Uterus (tissue), 4 donors: ENCODE measurements at places on chromosomes 5 and 9. TPM values are rescaled to one million over a fixed set of nuclear protein-coding genes. Genes with fewer than 3 reads are reported as not detected.

DNA sequence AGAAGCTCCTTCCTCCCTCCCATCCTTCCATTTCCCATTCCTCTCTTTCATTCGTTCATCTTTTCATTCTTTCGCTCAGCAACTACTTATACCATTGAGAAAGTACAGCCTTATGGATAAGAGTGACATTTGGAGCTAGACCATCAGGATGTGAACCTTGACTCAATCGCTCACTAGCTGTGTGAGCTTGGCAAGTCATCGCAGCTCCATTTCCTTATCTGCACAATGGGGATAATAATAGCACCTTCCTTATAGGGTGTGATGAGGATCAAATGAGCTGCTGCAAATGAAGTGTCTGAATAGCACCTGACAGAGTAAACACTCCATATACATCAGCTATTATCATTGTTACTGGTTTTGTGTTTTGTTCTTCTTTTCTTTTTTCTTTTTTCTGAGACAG lies 28.1 kb upstream of the SYNPO start:
- no peak overlapping the region for H3K4me3 ChIP-seq
- H3K4me1 ChIP-seq = peaks cover 28% of the 10 kb centered on the region
- no peak for DNase-seq
- H3K27ac ChIP-seq = peak overlapping the region; percentile 86

- no peaks in the 10 kb centered on the region for H3K27me3 ChIP-seq
- no peaks in the 10 kb centered on the region for H3K4me1 ChIP-seq
- H3K4me3 ChIP-seq = no peak overlapping the region
- H3K36me3 ChIP-seq = no peaks in the 10 kb centered on the region
Measured at GRCh38 chr9:28970241-28970654, 1397.0 kb upstream of the C9orf72 start.

DNA sequence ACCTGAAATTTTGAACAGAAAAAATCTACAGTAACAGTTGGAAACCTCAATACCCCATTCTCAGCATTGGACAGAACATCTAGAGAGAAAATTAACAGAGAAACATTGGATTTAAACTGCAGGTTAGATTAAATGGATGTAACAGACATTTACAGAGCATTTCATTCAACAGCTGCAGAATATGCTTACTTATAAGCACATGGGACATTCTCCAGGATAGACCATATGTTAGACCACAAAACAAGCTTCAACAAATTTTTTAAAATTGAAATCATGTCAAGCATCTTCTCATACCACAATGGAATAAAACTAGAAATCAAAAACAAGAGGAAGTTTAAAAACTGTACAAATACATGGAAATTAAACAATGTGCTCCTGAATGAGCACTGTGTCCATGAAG lies 316.3 kb downstream of the FAM170A start:
- no peak overlapping the region for H3K4me3 ChIP-seq
- H3K27ac ChIP-seq = no peak overlapping the region
- no peak for DNase-seq
- H3K36me3 ChIP-seq = no peaks in the 10 kb centered on the region
- no peaks in the 10 kb centered on the region for H3K4me1 ChIP-seq

The ANKS6 gene
- 2.6 TPM for total RNA-seq

DNA sequence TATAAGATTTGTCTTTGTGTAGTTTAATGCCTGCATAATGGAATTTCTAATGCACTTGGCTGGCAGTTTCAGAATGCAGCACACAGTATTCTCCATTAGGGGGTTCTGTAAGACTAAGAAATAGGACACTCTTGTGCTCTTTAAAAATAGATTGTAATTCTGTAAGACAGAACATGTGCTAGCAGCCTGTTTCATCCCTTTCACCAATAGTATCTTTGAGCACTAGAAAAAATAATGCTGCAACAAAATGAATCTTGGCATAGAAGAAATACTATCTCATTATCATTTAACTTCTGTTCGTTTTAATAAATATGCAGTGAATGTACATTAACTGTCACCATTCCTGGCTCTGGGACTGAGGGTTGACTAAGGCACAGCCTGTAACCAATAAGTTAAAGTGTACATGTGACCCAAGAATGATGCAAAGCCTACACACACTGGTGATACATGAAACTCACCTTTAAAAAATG lies 23.8 kb upstream of the ZNF622 start:
- no peak for DNase-seq
- no peak overlapping the region for H3K4me3 ChIP-seq
- H3K27ac ChIP-seq = no peak overlapping the region
- no peaks in the 10 kb centered on the region for H3K36me3 ChIP-seq

The TEX48 gene
- not detected for total RNA-seq

DNA sequence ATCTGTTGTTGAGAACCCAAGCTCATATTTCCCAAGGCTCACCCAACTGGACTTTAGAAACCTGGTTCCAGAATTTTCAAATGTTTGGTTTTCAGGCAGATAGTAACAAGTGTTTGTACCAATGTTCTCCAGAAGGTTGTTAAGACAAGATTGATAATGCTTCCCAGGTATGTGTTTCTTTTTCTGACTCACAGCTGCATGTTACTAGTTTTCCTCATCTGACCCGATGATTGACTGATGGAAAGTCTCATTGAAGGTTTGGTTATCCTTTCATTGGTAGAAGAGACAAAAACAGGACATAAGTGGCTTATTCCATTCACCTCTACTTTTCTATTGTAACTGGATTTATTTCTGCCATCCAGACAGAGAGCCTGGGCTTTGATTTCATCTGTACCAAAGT lies 10.4 kb downstream of the BASP1 start:
- no peak overlapping the region for H3K4me3 ChIP-seq
- H3K36me3 ChIP-seq = no peaks in the 10 kb centered on the region
- no peaks in the 10 kb centered on the region for H3K4me1 ChIP-seq
- H3K27me3 ChIP-seq = no peaks in the 10 kb centered on the region
- H3K27ac ChIP-seq = no peak overlapping the region

The CERT1 gene
- 47.1 TPM for total RNA-seq

The ENTREP1 gene
- total RNA-seq = 10.3 TPM

The IL4 gene
- not detected for total RNA-seq

- H3K4me1 ChIP-seq = no peaks in the 10 kb centered on the region
- H3K4me3 ChIP-seq = no peak overlapping the region
- H3K27me3 ChIP-seq = no peaks in the 10 kb centered on the region
- no peak overlapping the region for H3K27ac ChIP-seq
Measured at GRCh38 chr9:126485662-126486061, 128.1 kb upstream of the LMX1B start.

The IL5 gene
- not detected for total RNA-seq

GRCh38 chr5:78612227-78613150 lies 36.1 kb downstream of the LHFPL2 start:
- no peaks in the 10 kb centered on the region for H3K27me3 ChIP-seq
- no peaks in the 10 kb centered on the region for H3K36me3 ChIP-seq
- H3K27ac ChIP-seq = peak overlapping the region; percentile 84
- peaks cover 6% of the 10 kb centered on the region for H3K4me1 ChIP-seq
- no peak for DNase-seq
- H3K4me3 ChIP-seq = no peak overlapping the region

DNA sequence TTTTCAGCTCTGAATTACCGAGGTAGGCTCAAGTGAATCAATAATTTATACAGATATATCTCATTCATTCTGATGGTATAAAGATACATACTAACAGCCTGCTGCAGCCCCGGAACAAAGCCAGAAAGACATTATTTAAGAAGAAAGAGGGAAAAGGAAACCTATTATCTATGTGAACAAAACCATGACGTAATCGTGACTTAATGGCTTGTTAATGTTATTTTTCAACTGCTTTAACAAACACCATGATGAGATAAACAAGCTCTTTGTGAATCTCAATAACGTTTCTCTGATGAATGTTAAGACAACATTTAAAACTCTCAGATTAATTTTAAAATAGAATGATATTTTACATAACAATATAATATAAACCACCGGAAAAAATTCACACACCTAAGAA lies 237.1 kb downstream of the SLF1 start:
- no peak overlapping the region for H3K4me3 ChIP-seq
- no peaks in the 10 kb centered on the region for H3K4me1 ChIP-seq
- H3K36me3 ChIP-seq = no peaks in the 10 kb centered on the region
- no peak for DNase-seq
- H3K27ac ChIP-seq = no peak overlapping the region

- H3K27ac ChIP-seq = no peak overlapping the region
- H3K36me3 ChIP-seq = no peaks in the 10 kb centered on the region
- no peaks in the 10 kb centered on the region for H3K4me1 ChIP-seq
- H3K27me3 ChIP-seq = no peaks in the 10 kb centered on the region
Measured at GRCh38 chr9:137799630-137799983, 78.0 kb upstream of the CACNA1B start.

The S1PR3 gene
- 10.6 TPM for total RNA-seq

The NR3C1 gene
- total RNA-seq = 80.1 TPM
